Activated CD4-positive, alpha-beta T cell treated with anti-CD3 and anti-CD28 coated beads, Interleukin-2, amount 50 U/mL, for 1 hour (primary cell): ENCODE measurements at places on chromosomes 5 and 9.

DNA sequence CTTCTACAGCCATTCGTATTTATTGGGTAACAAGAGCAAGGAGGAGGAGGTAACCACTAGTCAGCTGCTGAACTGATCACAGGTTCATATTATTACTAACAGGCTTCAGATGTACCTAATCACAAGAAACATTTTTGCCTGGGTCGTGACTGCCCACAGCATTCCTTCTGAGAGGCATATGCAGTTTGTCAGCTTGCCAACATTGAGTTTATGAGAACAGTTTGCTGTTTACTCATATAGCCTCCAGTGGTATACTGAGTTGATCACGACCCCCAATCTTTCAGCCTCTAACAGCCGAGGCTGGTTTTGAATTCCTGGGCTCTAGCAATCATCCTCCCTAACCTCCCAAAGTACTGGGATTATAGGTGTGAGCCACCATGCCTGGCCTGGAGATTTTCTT lies 693.6 kb downstream of the TLE1 start:
- no peak for DNase-seq

DNA sequence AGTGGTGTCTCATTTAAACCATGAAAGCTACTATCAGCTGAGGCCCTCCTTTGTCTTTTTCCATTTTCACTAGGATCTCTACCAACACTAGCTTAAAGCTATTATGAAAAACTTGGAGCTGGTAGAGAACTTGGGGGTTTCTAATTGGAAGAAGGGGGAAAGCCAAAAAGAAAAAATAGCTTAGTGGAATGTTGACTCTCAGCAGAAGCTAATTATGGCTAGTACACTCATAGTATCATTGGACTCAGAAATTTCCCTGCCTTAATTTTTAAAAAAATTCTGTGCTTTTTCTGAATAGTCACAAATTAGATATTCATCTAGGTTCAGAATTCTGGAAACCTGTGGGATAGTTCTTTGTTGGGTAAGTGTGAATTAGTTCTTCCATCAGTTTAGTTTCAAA lies 8.0 kb downstream of the SLC12A2 start:
- DNase-seq = no peak

GRCh38 chr9:127873223-127873691 lies 4.2 kb downstream of the AK1 start:
- DNase-seq = no peak

DNA sequence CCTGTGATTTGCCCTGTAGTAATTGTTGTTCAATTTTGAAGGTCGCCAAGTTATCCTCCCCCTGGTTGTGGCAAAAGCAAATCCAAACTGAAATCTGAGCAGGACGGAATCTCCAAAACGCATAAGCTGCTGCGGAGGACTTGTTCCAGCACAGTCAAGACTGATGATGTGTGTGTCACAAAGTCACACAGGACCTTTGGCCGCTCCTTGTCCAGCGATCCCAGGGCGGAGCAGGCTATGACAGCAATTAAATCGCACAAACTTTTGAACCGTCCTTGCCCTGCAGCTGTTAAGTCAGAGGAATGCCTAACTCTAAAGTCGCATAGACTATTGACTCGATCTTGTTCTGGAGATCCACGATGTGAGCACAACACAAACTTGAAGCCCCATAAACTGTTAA lies 128.4 kb downstream of the PARP8 start:
- no peak for DNase-seq

DNA sequence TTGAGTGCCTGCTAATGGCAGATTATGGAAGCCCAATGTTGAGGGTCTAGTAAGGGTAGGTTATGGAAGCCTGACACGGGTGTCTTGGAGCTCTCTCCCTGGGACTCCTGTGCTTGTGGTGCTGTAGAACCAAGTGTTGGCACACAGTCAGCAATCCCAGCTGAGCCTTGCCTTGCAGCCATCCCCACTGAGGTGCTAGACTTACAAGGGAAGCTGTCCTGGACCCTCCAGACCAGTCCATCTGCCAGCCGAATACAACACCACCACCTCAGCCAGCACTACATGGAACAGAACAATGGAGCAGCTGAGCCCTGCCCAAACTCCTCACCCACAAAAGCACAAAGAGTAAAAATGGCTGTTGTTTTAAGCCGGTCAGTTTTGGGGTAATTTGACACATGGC lies 90.5 kb upstream of the DNAH5 start:
- no peak for DNase-seq

DNA sequence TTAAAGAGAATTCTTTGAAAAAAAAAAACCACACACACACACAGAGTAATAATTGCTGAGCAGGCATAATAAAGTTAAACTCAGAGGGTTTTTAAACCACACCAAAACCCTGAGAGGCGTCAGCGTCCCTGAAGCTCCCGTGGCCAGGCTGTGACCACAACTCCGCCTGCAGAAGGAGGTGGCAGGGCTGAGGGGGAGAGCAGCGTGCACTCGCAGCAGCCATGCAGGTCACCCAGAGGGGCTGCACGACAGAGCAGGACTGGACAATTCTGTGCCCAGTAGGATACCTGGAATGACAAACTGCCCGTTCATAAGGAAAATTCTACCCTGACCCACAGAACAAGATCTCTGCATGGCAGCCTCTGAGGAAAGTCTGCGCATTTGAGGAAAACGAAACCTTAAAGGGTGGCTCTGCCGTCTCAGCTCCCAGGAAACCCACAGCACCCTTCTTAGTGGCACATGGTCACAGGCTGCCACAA lies 44.0 kb downstream of the ROR2 start:
- DNase-seq = peak; percentile 11

GRCh38 chr5:14008819-14009311 lies 64.4 kb upstream of the DNAH5 start:
- no peak for DNase-seq

- no peak for DNase-seq
Observed at GRCh38 chr9:91362051-91362611, 413 bp upstream of the AUH start.

GRCh38 chr9:14849851-14850250 lies 60.4 kb downstream of the FREM1 start:
- no peak for DNase-seq

DNA sequence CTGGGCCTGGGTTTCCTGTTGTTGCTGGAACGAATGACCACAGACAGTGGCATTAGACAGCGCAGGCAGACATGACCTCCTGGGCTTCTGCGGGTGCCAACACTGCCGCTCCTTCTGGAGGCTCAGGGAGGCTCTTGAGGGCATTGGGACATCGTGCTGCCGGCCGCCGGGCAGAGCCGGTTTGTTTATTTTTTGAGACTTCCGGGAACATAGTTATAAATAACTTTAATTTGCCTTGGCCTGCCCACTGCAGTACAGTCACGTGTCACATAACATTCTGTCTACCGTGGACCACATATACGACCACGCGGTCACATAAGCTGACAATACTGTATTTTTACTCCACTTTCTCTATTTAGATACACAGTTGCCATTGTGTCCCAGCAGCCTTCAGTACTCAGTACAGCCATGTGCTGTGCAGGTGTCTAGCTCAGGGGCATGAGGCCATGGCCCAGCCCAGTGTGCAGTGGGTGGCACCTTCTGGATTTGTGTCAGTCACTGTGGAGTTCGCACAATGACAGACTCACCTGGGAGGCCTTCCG lies 8.2 kb upstream of the TOR4A start:
- DNase-seq = no peak

DNA sequence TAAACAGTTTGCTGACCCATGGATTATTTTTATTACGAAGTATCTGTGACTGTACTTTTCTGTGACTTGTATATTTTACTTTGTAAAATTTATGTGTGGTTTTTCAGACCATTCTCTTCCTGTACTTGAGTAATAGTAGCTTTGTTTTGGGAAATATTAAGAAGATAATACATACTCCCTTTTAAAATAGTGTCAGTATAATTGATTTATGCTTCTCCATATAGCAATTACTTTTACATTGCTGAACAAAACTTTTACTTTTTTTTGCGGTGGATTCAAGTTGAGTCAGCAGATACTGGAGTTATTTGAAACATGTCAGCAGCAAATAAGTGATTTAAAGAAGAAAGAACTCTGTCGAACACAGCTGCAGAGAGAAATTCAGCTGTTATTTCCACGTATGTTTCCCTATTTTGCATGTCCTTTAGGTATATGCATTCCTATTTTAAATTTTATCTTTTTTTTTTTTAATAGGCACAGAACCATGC lies 28.4 kb downstream of the TENT2 start:
- no peak for DNase-seq

- no peak for DNase-seq
Observed at GRCh38 chr5:79420248-79420647, 93.7 kb downstream of the HOMER1 start.

DNA sequence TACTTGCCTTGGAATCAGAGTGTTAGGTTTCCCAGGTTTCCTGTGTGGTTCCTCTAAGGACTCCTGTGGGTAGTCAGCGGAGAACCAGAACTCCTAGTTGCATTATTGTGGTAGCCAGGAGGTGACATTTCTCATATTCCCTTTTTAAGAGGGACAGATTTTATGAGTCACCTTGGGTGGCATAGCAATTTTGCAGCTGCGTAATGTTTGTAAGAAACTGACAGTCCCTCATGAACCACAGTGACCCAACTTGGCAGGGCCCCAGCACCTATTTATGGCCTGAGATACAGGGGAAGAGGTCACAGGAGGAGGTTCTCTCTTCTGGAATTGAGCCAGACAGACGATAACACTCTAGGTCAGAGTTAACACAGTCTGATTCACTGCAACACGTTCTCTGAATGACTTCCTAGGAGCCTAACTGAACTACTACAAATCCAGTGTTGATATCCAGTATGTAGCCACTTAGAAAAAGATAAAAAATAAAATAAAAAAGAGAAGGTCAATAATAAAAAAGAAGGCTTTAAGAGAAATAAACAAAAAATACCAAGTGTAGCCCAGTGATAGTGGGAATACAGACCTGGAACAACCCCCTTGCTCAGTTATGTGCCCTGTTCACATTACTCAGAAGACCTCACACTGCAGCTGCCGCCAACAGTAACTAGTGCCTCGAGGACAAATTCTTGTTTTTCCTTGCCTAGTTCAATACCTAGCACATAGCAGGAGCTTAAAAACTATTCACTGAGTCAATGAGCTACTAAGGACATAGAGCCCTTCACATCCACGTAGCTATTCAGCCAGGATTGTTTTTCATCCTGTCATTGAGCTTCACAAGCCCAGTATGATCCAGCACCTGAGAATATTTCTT lies 50.7 kb upstream of the VLDLR start:
- DNase-seq = no peak

- DNase-seq = no peak
Observed at GRCh38 chr5:11504886-11505193, 399.4 kb downstream of the CTNND2 start.

DNA sequence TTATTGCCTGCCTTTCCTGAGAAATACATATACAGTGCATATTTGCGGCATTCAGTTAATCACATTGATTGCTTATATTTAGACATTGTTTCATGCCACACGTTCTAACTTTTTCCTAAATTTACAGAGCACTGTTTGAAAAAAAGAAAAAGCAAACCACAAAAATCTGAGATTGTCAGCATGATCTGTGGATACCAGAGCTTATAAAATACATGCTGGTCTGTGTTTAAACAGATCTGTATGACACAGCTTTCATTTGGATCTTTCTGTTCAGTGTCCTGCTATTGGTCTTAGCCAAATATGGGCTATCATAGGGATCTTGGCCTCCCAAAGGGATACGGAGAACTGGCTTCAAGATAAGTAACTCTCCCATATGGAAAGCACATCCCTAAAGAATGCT lies 20.2 kb downstream of the ALDH1A1 start:
- no peak for DNase-seq

DNA sequence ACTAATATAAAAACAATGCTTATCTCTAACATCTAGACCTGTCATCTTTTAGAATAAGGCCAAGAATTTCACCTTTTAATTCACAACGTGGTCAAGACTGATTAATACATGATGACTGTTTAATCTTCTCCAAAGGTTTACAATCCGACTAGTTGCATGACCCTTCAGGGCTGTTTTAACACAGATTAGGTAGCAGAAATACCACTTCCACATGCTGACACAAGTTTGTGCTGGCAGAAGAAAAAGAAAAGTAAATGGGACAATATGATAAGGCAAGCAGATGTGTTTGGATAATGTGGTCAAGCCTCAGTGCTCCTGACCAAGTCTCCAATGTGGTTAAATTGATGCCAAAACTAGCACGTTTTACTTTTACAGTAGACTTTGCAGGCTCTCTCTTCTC lies 31.1 kb downstream of the SEMA6A start:
- DNase-seq = no peak

GRCh38 chr5:87278590-87279100 lies 11.0 kb downstream of the RASA1 start:
- no peak for DNase-seq

GRCh38 chr9:4852419-4852818 lies 59.7 kb downstream of the RCL1 start:
- no peak for DNase-seq

GRCh38 chr9:126016579-126017290 lies 269.6 kb downstream of the PBX3 start:
- no peak for DNase-seq

DNA sequence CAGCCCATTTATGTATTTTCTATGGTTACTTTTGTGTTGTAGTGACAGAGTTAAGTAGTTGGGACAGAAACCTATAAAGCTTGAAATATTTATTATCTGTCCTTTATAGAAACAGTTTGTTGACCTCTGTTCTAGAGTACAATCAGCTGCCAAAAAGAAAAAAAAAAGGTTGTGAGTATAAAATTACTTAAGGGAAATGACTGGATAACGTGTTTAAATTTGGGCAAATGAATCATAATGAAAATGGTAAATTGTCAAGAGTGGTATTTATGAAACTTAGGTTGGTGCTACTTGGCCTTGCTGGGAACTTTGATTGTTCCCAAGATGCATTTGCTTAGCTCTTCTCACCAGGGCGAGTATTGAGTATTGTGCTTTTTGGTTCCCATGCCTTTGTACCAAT lies 70.2 kb upstream of the IL6ST start:
- no peak for DNase-seq

DNA sequence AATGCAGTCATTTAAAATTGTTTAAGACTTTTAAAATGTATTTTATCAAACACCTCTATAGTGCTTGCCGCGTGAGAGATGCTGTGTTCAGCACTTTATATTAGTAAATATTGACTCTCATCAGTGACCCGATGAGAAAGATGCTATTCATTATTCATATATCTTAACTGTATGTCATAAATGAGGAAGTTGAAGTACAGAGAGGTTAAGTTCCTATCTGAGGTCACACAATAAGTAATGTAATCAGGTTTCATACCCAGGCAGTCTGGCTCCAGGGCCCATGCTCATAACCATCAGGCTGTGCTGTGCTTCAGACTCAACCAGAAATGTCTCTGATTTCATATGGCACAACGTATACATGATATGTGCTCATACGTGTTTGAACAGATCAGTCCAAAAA lies 119.0 kb downstream of the SV2C start:
- no peak for DNase-seq

DNA sequence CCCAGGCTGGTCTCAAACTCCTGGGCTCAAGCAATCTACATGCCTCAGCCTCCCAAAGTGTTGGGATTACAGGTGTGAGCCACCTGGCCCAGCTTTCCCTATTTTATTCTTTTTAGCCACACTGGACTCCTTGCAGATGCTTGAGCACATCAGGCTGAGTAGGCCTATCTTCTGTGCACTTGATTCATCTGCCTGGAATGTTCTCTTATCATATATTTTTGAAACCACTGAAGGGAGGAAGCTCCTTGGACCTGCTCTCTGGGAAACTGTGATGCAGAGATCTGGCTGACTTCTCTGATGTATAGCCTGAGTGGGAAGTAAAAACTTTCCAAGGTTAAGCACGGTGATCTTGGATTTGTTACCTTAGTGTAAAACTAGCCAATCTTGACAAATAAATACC lies 6.5 kb upstream of the MAT2B start:
- DNase-seq = no peak

GRCh38 chr9:91296354-91296753 lies 65.4 kb downstream of the AUH start:
- DNase-seq = no peak

- DNase-seq = no peak
Observed at GRCh38 chr5:74240783-74241750, 399.5 kb downstream of the ENC1 start.
